Peyer's patch (tissue), 4 donors: ENCODE measurements at places on chromosomes 5 and 9. TPM values are rescaled to one million over a fixed set of nuclear protein-coding genes. Genes with fewer than 3 reads are reported as not detected.

The SOWAHA gene
- total RNA-seq = 110 TPM

The CCNJL gene
- 15.1 TPM for total RNA-seq

The PRRT1B gene
- not detected for total RNA-seq

The SLC45A2 gene
- total RNA-seq = not detected
